ENCODE measurements at places on chromosomes 5 and 9. TPM values are rescaled to one million over a fixed set of nuclear protein-coding genes. Genes with fewer than 3 reads are reported as not detected.

- peak; percentile 56 for DNase-seq
These were observed 1.1 kb downstream of the BAG1 start for GRCh38 chr9:33263131-33264002.

PCDHGB3 gene
- total RNA-seq: 0.37 TPM

DNA sequence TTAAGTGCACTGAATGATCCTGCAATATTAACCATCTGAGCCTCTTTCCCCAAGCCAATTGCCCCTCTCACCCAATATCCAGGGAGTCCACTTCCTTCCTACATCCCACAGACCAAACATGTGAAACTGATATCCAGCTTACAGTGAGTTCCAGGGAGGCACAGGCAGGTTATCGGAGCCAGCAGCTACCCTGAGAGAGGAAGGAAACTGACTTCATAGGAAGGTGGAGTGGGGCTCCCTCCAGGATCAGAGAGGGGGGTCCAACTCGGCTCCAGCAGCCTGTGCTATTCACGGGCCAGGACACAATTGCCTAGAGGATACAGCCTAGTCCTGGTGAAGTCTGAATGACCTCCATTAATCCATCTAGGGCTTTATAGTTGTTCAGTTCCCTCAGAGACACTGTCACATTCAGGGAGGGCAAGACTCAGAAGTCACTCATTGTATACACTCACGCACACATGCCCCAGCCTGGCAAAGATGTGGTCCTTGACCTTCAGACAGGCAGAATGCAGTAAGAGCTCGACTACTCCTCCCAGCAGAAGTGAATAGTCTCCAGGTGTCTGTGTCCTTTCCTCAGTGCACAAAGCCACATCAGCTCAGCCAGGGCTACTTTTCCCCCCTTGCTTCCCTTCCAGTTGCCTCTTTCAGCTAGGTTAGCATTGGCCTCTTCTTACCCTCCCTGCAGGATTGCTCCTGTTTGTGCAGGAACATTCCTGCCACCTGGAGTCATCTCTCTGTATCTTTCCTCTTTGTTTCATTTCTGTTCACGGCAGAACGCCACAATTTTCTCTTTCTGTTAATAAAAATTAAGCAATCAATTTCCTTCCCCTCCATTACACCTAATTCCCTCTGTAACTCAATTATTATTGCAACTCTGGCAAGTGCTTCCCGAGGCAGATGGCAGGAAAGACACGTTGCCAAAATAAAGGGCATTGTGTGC, 501.7 kb downstream of the ARHGEF28 start:
- DNase-seq: no peak

DNA sequence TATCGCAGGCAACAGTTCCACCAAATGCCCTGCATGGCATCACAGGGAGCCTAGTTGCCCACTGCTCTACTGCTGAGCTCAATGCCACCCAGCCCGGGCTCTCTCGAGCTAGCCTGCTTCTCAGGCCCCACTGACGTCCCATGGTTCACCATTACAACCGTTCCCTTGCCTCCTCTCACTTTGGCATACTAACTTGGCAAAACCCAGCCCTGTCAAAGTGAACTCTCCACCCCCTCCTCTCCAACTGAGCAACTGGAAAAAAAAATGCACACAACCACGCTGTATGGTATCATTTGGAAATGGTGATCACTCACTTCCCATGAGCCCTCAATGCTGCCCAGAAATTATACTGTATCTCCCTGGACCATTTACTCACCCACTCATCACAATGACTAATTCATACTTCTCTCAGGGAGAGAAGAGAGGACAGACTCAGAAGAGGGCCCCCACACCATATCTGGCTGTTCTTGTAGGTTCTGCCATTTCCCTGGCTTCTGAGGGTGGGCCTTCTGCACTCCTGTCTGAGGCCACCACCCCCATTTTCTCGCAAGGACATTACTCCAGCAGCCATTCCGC, 51.4 kb upstream of the RARS1 start:
- no peak for DNase-seq

All from liver (tissue), 10 donors.